ENCODE measurements at places on chromosomes 2 and 18.

DNA sequence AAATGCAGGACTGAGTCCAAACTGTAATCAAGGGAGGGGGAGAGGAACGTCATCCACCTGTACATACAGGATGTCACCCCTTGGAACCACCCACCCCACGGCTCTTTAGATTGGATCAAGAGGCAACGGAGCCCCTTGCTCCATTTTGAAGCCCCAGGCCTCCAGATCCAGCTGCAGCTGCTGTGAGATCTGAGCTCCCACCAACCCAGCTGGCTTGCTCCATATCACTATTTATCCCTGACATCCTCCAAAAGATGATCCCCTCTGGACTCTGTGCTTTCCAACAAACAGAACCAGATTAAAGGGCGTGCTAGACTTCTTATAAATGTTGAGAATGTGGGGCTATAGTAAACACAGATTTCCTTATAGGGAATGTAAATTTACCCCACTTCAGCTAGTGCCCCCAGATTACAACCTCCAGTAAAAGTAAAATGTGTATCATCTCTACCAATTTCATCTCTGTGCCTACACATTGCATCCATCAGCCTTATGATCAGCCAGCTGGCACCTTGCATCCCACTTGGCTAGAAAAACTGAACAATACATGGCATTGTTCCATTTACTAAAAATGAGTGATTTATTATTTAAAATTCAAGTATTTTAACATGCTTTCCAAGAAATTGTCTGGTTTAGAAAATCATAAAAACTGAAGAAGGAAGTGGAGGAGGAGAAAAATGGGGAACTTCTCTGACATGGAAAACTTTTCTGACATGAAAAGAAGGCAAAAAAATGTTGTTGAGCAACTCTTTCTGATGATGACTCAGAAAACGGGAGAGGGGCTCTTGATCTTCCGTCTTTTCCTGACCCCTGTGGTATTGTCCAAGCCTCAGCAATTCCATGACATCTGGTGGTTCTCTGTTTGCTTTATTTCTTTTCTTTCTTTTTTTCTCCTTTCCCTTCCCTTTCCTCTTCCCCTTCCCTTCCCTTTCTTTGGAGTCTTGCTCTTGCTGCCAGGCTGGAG lies 262.6 kb upstream of the THUMPD2 start:
- H3K4me3 ChIP-seq, result no peak overlapping the region
- H3K36me3 ChIP-seq, result no peaks in the 10 kb centered on the region
- no peaks in the 10 kb centered on the region for H3K27me3 ChIP-seq
- H3K4me1 ChIP-seq, result peaks cover 73% of the 10 kb centered on the region
- peak overlapping the region; percentile 45 for H3K27ac ChIP-seq

DNA sequence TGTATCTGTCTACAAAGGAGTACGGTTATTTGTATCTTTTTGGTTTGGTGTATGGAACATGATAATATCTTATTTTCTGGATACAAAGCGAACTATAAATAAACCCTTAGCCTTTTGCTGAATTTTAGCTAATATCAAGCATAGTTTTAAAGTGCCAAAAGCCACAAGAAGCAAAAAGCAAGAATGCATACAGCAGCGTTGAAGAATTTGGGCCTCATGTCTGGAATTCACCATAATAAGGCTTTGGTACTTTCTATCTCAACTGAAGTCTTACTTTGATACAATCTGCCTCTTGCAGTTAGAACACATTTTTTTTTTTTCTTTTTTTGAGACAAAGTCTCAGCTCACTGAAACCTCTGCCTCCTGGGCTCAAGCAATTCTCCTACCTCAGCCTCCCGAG lies 151.5 kb downstream of the ERBB4 start:
- no peak overlapping the region for H3K4me3 ChIP-seq
- H3K27ac ChIP-seq, result no peak overlapping the region

DNA sequence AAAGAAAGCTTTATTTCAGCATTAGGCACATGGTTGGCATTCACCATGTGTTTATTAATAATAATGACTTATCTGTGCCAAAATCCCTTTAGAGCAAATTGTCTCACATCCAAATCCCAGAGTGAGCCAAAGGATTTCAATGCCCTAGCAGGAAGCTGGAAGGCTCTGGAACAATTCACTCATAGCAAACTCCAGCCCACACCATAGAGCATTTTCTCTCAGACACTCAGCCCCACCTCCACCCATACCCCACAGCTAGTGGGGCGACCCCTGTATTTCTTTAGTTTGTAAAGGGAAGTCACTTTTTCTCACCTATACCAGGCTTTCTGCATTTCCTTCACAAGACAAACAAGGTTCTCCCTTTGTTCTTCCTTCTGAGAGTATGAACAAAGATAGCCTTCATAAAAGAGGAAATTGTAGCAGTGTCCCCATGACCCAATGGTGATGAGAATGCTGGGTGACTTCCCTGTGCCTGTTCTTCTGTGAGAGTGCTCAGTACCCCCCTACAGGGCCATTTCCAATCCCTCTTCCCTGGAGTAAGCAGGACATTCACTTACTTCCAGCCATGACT lies 100.1 kb upstream of the APCDD1 start:
- peak overlapping the region; percentile 39 for H3K27ac ChIP-seq
- peaks cover 9% of the 10 kb centered on the region for H3K4me1 ChIP-seq
- no peak overlapping the region for H3K4me3 ChIP-seq
- no peaks in the 10 kb centered on the region for H3K27me3 ChIP-seq

DNA sequence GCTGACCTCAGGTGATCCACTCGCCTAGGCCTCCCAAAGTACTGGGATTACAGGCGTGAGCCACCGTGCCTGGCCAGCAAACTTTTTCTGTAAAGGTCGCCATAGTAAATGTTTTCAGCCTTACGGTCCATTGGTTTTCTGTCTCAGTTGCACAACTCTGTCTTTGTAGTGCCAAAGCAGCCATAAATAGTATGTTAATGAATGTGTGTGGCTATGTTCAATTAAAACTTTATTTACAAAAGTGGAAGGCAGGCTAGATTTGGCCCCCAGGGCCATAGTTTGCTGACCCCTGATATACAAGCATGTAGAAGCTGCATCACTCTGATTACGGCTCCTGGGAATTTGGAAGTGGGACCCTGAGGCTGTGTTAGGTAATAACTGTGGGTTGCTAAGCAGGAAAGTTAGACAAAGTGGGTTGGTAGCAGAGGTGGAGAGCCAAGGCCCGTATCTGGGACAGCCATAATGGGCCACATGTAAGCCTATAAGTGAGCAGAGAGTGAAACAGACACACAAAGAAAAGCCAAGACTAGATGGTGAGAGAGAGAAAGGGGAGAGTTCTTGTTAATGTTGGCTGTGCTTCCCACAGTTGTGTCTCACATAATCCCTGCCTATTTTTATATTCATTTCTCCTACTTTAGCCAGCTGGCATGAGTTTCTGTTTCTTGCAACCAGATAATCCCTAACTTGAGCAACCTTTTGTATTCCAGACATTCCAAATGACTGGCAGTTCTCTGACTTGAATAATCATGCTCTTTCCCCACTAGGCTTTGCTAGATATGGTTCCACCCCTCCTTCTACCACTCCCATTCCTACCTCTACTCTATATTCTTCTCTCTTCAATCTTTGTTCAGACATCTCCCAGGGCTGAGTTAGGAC lies 223.3 kb upstream of the STON1 start:
- no peak overlapping the region for H3K4me3 ChIP-seq
- H3K27ac ChIP-seq, result no peak overlapping the region
- H3K4me1 ChIP-seq, result peaks cover 5% of the 10 kb centered on the region
- H3K36me3 ChIP-seq, result no peaks in the 10 kb centered on the region

GRCh38 chr2:157176602-157177001 lies 80.9 kb upstream of the GALNT5 start:
- H3K36me3 ChIP-seq, result no peaks in the 10 kb centered on the region
- H3K4me1 ChIP-seq, result peaks cover 29% of the 10 kb centered on the region
- DNase-seq, result no peak
- no peaks in the 10 kb centered on the region for H3K27me3 ChIP-seq
